ENCODE measurements at places on chromosomes 5 and 9. TPM values are rescaled to one million over a fixed set of nuclear protein-coding genes. Genes with fewer than 3 reads are reported as not detected.

- DNase-seq, result no peak
Measured at GRCh38 chr9:113955076-113955752, 79.1 kb downstream of the ZNF618 start.

DNA sequence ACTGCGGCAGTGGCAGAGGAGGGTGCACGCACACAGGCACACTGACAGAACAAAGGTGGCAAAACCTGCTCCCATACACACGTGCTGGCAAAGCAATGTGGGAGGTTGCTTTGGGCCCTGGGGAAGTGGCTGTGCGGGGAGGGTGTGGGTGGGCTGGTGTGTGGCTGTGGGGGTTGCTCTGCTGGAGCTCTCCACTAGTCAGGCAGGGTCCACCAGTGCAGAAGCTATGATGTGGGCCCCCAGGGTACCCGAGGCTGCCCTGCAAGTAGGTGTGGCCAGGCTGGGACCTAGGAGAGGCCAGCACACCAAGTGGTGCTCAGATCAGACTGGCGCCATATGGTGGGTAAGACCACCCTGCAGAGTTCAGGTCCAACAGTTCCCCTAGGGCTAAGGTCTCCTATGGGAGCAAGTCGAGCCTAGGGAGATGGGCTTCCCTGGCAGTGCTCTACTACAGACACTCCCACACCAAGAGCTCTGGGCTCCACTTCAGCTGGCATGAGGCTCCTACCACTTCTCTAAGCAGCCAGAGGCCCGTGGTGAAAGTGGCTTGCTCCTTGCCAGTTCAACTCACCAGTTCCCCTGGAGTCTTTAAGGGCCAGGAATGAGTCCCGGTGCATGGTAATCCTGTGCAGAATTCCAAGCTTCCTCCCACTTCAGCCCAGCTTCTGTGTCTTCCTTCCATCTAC lies 46.2 kb upstream of the IFNE start:
- no peak for DNase-seq

- DNase-seq, result no peak
Measured at GRCh38 chr5:37859805-37860204, 20.0 kb upstream of the GDNF start.

GRCh38 chr5:112109331-112110007 lies 309.6 kb downstream of the EPB41L4A start:
- DNase-seq, result no peak

- no peak for DNase-seq
Measured at GRCh38 chr9:18976709-18977531, 56.1 kb downstream of the SAXO1 start.

GRCh38 chr5:168683247-168683926 lies 104.2 kb upstream of the PANK3 start:
- DNase-seq, result no peak

- DNase-seq, result no peak
Measured at GRCh38 chr5:116672203-116672602, 97.6 kb upstream of the SEMA6A start.

DNA sequence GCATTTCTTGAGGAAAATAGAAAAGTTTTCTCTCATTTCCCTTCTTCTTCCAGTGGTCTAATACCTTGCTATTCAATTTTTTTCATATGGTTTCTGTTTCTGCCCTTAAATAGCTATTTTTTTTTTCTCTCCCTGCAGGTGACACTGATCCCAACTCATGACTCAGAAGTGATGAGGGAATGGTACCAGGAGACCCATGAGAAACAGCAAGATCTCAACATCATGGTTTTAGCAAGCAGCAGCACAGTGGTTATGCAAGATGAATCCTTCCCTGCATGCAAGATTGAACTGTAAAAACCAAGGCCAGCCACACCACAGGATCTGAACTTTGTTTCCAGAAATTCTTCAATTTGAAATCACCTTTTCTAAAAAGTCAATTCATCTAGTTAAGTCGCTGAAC lies 97.7 kb downstream of the MAP1B start:
- DNase-seq, result no peak

GRCh38 chr5:170252720-170253350 lies 20.1 kb downstream of the C5orf58 start:
- no peak for DNase-seq

HTR4 gene
- 7.6 TPM for total RNA-seq

VCAN gene
- total RNA-seq, result 190 TPM

CCL27 gene
- 0.46 TPM for total RNA-seq

MATR3 gene
- total RNA-seq, result 149 TPM

GRIN3A gene
- total RNA-seq, result 0.31 TPM

CCDC192 gene
- not detected for total RNA-seq

PCDHB12 gene
- 3.1 TPM for total RNA-seq

UIMC1 gene
- total RNA-seq, result 29.4 TPM

GPRIN1 gene
- total RNA-seq, result 0.56 TPM

Data from right cardiac atrium (tissue), 5 donors.